A375 (cell line): ENCODE measurements at places on chromosomes 1 and 21. TPM values are rescaled to one million over a fixed set of nuclear protein-coding genes. Genes with fewer than 3 reads are reported as not detected.

The SLC30A10 gene
- total RNA-seq = not detected in 2 replicates

The KRTAP19-5 gene
- not detected in 2 replicates for total RNA-seq

The KRTAP7-1 gene
- not detected in 2 replicates for total RNA-seq

The UBASH3A gene
- total RNA-seq = not detected in 2 replicates

The OR2L2 gene
- total RNA-seq = 0.04 and 0.29 TPM in 2 replicates

The CASQ1 gene
- total RNA-seq = not detected in 2 replicates

The RPE65 gene
- total RNA-seq = not detected in 2 replicates

The MSH4 gene
- total RNA-seq = 0.04 and 0.08 TPM in 2 replicates

The C1QC gene
- not detected in 2 replicates for total RNA-seq

The SLC6A17 gene
- total RNA-seq = 0.13 and 0.26 TPM in 2 replicates

The FCRLB gene
- 8.3 and 8.6 TPM in 2 replicates for total RNA-seq

The PLA2G2D gene
- not detected in 2 replicates for total RNA-seq

The GPR153 gene
- total RNA-seq = 26.1 and 29.0 TPM in 2 replicates

The BGLAP gene
- total RNA-seq = 2.2 and 5.1 TPM in 2 replicates

The NR5A2 gene
- total RNA-seq = 0.37 and 0.60 TPM in 2 replicates

The CA6 gene
- not detected in 2 replicates for total RNA-seq

The CELSR2 gene
- 5.7 and 6.4 TPM in 2 replicates for total RNA-seq

The MYOG gene
- total RNA-seq = not detected in 2 replicates

The SLC2A1 gene
- 204 and 221 TPM in 2 replicates for total RNA-seq

The RBM11 gene
- 0.05 and 0.68 TPM in 2 replicates for total RNA-seq

The KRTAP6-3 gene
- not detected in 2 replicates for total RNA-seq

The PGLYRP4 gene
- total RNA-seq = not detected in 2 replicates

The CELA3B gene
- not detected in 2 replicates for total RNA-seq

The KIF26B gene
- 0.13 and 0.45 TPM in 2 replicates for total RNA-seq

The MTF1 gene
- total RNA-seq = 3.6 and 7.0 TPM in 2 replicates

The RNF186 gene
- not detected in 2 replicates for total RNA-seq

The KCNA2 gene
- total RNA-seq = 0.03 and 0.41 TPM in 2 replicates

The ENTREP3 gene
- 13.9 and 22.8 TPM in 2 replicates for total RNA-seq

The CD247 gene
- total RNA-seq = 0.72 and 1.4 TPM in 2 replicates

The SPRR2F gene
- not detected in 2 replicates for total RNA-seq

The HFM1 gene
- total RNA-seq = 0.66 and 1.0 TPM in 2 replicates

The APCS gene
- total RNA-seq = not detected in 2 replicates

The SLC25A34 gene
- total RNA-seq = 0.37 and 0.94 TPM in 2 replicates

The FCAMR gene
- not detected in 2 replicates for total RNA-seq

The INSRR gene
- 0.05 TPM in 1 of 2 replicates, not detected in the other for total RNA-seq

The CD34 gene
- total RNA-seq = 0.19 TPM in 1 of 2 replicates, not detected in the other

The RGS8 gene
- 0.04 and 0.11 TPM in 2 replicates for total RNA-seq

The TBX19 gene
- total RNA-seq = 0.98 and 1.0 TPM in 2 replicates

The RCSD1 gene
- not detected in 2 replicates for total RNA-seq

The WLS gene
- 30.3 and 32.0 TPM in 2 replicates for total RNA-seq

The ZMYND12 gene
- total RNA-seq = 0.08 and 0.32 TPM in 2 replicates
